ENCODE measurements at places on chromosomes 16 and 17. TPM values are rescaled to one million over a fixed set of nuclear protein-coding genes. Genes with fewer than 3 reads are reported as not detected.

GRCh38 chr16:24834459-24835335 is 11.1 kb upstream of the SLC5A11 start:
- DNase-seq = no peak

DNA sequence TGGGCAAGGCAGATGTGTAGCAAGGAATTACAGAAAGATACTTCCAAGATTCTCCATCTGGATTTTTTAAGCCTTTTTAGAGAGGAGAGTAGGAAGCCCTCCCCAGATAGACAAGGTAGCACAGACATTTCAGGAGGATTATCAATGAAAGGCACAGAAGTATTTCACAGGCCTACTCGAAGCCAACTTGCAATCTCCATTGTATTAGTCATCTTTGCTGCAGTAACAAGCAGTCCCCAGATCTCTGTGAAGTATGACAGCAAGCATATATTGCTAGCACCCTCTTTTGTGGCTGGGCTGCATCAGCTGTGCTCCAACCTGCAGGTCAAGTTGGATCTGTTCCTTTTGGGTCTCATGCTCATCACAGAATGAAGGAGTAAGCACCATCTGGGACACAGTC is 101.6 kb downstream of the MAF start:
- DNase-seq = no peak

DNA sequence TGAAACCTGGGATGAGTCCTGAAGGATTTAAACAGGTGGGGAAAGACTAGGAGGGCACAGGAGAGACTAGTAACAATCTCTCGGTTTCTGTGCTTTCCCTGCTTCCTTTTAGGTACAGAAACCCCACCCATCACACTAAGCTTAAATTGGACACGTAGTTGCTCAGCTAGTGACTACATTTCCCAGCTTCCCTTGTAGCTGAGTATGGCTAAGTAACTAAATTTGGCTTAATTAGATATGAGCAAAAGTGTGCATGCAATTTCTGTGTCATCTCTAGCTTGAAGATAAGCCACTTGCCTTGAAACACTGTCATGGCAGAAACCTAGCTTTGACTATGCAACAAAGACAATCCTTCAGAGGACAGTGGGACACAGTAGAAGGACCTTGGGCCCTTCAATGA is 36.5 kb downstream of the CACNG1 start:
- DNase-seq = no peak

DNA sequence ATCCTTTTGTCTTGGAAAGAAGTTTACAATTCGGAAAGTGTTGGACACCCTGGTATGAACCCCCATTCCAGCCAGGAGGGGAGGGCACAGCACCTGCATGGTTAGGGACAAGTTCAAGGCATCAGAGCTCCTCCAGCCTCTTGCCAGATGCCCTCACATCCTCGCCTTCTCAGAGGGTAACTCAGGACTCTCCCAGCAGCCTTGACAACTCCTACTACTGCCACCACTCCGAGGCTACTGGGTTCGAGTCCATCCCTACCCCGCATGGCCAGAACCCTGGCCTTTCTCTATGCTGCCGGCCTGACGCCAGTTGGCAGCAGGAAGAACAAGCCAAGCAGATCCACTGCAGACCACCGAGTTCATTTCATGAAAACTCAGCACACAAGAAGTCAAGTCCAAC is 34.1 kb downstream of the AXIN2 start:
- no peak for DNase-seq

DNA sequence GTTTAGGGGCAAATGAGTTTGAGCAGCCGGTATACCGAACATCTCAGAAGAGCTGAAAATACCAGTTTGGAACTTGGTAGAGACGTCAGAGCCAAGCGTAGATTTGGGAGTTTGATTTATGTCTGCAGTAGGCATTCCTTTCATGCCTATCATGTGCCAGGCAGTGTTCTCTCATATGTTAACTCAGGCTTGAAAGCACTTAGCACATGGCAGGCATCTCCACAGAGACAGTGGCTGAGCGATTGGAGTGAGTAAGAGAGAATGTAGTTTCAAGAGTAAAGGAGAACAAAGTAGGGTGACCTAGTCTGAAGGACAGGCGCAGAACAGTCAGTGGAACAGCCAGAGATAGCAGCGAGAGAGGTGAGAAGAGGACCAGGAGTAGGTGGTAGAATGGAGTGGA is 207.0 kb downstream of the FTO start:
- no peak for DNase-seq

DNA sequence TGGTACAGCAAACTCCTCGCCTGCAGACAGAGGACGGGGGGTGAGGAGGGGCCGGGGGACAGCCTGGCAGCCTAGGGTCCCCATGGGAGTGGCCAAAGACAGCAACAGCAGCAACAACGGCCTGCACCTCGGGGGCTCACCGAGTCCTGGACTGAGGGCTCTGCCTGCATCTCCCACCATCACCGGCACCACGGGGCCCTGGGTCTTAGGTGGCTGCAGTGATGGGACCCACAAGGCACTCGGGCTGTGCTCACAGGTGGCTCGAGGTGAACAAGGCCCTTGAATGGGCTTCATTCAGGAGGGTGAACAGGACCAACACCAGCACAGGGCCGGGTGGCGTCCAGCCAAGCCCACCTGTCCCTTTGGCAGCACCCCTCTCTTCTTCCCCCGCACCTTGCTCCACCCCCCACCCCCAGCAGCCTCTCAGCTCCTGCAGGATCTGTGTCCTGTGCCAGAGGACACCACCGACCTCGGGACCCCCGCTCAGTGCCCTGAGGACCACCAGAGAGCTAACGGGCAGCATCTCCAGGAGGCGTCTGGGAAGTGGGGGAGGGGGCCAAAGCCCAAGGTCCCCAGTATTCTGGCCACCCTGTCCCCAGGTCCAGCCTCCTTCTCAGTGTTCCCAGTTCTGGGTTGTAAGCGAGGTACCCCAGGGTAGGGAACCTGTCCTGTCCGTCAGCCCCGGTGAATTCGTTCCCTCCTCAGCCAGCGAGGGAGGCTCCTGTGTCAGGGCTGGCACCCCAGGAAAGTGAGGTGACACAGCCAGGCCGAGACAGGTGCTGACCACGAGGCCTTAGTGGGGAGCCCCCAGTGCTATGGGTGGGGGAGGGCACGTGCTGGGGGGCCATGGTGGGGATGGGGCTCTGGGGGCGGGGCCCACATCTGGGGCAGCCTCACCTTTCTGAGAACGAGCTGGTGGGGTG is 94.3 kb downstream of the TBC1D16 start:
- peak; percentile 4 for DNase-seq

- DNase-seq = no peak
Observed at GRCh38 chr17:48043176-48043575, 5.0 kb upstream of the NFE2L1 start.

DNA sequence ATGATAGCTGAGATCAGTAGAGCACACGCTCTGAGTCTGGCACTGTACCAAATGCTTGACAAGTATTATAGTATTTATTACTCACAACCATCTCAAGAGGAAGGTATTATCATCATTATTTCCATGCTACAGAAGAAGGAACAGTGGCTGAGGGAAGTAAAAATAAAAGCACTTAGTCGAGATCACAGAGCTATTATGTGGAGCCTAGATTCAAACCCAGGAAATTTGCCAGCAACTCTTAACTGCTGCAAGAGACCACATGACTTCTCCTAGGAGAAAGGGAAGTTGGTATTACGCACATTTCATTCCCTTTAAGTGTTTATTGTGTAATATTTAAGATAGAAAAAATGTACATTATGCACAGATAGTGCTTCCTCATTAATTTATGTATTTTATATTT is 1.0 kb upstream of the RHOT1 start:
- DNase-seq = no peak

DNA sequence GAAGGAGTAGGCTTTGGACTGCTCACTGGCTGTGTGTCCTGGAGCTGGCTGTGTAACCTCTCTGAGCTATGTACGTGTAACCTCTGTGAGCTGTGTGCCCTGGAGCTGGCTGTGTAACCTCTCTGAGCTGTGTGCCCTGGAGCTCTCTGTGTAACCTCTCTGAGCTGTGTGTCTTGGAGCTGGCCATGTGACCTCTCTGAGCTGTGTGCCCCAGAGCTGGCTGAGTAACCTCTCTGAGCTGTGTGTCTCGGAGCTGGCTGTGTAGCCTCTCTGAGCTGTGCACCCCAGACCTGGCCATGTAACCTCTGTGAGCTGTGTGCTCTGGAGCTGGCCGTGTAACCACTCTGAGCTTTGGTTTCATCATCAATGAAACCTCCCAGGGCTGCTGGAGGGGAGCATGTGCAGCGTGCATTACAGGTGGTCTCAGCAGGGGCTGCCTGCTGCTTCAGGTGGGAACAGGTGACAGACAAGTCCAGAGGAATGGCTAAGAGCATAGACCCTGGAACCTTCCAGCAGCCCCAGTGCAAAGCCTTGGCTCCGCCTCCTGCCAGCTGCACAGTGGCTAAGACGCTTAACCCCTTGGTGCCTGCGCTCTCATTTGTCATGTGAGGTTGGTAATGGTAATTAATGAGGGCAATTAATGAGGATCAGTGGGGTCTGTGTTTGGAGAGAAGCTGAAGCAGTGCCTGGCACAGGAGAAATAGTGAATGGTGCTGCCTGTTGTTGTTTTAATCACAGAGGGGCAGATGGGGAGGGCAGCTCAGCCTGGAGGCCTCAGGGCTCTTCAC is 86.7 kb downstream of the KATNIP start:
- no peak for DNase-seq

- DNase-seq = no peak
Observed at GRCh38 chr17:38701504-38702165, 3.4 kb upstream of the MLLT6 start.

- no peak for DNase-seq
Observed at GRCh38 chr16:87562201-87562600, 40.1 kb upstream of the JPH3 start.

- DNase-seq = no peak
Observed at GRCh38 chr16:83581994-83582747, 225.6 kb upstream of the HSBP1 start.

DNA sequence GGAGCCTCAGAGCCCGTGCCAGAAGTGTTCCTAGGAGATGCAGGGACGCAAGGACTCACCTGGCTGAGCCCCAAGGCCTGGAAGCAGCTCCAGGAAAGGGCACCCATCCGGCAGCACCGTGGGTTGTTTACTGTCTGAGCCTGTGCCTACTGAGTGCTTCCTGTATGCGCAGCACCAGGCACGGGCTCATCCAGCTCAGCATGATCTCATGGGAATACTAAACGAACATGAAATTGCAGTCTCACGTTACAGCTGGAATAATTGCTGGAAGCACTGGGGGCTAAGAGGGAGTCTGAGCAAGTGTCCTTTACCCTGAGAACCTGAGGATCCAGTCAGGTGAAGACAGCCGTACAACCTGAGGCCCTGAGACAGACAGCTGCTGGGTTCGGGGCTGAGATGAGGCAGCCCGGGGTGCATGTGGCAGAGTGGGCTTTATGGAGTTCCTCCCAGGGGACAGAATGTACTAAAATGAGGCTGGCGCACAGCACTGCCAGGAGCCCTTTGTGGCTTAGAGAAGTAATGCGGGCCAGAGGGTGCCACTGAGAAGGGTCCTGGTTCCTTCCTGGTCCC is 5.4 kb downstream of the CTRL start:
- DNase-seq = no peak

DNA sequence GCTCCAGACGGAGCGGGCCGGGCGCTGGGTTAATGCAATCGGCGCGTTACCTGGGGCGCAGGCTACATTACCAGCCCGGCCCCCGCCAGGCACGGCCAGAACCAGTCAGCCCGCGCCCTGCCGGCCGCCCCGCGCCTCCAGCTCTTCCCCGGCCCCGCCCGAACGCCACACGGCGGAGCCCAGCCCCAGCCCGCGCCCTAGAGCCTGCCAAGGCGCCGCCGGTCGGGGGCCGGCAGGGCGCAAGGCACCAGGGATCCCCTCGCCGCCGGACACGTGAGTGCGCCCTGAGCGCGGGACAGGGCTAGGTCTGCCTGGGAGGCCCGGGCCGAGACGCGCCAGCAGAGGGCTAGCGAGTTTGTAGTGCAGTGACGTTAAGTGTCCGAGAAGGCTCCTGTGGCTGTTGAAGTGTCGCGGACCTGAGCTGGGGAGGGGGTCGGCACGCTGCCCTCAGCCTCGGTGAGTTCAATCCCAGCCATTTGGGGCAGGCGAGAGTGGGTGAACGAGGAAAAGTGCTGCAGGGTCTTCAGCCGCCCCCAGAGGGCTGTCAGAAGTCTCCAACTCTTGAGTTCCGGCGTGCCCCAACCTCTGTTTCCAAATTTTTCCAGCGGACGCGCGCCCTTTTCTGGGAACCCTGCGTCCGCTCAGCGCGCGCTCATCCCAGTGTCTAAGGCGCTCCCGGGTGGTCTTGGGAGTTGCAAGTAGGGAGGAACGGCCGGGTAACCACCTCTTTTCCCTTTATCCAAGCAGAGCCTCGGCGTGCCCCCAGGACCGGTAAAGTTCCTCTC is at the start of gene SLC6A2:
Gene SLC6A2, plus strand, starts transcription at position 92 of the 785 bp plus-strand sequence. CDS start 707 bp downstream, outside the sequence.
- peak; percentile 29 for DNase-seq

GRCh38 chr17:5050278-5050677 is 15.1 kb upstream of the SLC52A1 start:
- DNase-seq = no peak

GRCh38 chr17:76145231-76146052 is 4.4 kb upstream of the FOXJ1 start:
- DNase-seq = no peak

DNA sequence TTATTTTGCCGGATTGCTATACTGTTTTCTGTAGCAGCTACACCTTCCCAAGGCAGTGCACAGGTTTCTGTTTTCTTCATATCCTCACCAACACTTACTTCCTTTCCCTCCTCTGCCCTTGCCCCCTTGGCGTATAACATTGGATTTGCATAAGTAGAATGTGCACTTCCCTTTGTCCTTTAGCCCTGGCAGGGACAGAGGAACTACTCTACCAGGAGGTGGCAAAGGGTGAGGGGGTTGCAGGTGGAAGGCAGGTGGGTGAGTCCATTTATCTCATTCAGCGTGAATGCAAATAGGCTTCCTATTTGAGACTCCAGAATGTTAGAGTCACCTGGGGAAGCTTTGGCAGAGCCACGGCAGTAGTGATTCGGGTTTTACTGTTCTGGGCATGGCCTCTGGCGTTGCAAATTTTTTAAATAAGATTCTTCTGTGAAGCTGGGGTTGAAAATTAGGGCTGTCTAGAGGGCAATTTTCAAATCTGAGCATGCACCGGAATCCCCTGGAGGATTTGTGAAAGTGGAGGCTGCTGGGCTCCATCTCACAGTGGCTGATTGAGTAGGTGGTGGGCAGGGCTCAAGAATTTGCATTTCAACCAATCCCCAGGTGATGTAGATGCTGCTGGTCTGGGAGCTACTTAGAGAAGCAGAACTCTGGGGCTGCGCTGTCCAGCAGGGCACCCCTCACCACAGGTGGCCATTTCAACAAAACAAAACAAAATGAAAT is 84.7 kb downstream of the PLCG2 start:
- no peak for DNase-seq

- no peak for DNase-seq
Observed at GRCh38 chr16:716200-716568, 1.3 kb downstream of the METRN start.

HSF5 gene
- total RNA-seq = not detected

MYO15A gene
- 0.25 TPM for total RNA-seq

SMG6 gene
- total RNA-seq = 22.1 TPM

ABCA8 gene
- 35.5 TPM for total RNA-seq

SEPTIN12 gene
- total RNA-seq = not detected

C16orf96 gene
- total RNA-seq = 0.08 TPM

CASKIN1 gene
- total RNA-seq = 4.0 TPM

CHP2 gene
- total RNA-seq = not detected

MYH8 gene
- total RNA-seq = not detected

ABCC11 gene
- total RNA-seq = 0.05 TPM

TERB1 gene
- total RNA-seq = not detected

ARL5C gene
- total RNA-seq = not detected

Data from left ventricle myocardium inferior (tissue), 1 donor.